ENCODE measurements at places on chromosomes 16 and 17. TPM values are rescaled to one million over a fixed set of nuclear protein-coding genes. Genes with fewer than 3 reads are reported as not detected.

- peak; percentile 75 for DNase-seq
Observed at GRCh38 chr17:51461578-51462004, 201.2 kb downstream of the UTP18 start.

DNA sequence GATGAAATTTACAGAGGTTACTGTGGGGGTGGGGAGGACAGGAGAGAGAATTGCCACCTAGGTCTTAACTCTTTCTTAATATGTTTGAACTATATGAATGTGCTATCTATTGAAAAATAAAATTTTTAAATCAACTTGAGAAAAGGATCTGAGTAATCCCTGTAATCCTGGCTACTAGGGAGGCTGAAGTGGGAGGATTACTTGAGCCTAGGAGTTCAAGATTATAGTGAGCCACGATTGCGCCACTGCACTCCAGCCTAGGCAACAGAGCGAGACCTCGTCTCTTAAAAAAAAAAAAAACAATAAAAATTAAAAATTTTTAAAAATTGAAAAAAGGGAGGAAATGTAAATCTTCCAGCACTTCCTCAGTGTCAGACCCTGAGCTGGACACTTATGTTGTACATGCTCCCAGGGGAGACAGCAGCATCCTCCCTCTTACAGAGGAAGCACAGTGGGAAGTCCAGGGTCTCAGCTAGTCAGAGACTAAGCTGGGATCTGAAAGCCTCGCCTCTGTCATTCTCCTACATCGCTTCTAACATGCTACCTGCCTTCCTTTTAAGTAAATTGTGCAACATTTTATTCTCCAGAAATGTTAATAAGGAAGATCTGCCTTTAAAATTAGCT lies 21.9 kb downstream of the PMM2 start:
- no peak for DNase-seq

DNA sequence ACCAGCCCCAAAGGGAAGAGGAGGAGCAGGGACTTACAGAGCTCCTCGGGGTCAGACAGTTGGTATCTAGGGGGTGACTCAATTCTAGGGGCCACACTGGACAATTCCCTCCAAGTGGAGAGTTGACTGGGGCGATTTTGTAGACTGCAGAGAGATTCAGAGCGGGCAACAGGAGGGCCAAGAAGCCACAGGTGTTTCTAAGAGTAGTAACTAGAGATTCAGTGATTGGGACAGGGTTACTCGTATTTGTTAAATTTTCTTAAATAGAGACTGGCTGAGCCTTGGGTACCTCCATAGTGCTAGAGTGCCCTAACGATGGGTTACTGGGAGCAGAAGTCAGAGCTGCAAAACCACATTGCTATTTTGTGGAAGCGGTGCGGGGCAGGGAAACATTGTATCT lies 3.3 kb upstream of the INPP5K start:
- no peak for DNase-seq

- no peak for DNase-seq
Observed at GRCh38 chr17:68325961-68326360, 34.7 kb downstream of the ARSG start.

DNA sequence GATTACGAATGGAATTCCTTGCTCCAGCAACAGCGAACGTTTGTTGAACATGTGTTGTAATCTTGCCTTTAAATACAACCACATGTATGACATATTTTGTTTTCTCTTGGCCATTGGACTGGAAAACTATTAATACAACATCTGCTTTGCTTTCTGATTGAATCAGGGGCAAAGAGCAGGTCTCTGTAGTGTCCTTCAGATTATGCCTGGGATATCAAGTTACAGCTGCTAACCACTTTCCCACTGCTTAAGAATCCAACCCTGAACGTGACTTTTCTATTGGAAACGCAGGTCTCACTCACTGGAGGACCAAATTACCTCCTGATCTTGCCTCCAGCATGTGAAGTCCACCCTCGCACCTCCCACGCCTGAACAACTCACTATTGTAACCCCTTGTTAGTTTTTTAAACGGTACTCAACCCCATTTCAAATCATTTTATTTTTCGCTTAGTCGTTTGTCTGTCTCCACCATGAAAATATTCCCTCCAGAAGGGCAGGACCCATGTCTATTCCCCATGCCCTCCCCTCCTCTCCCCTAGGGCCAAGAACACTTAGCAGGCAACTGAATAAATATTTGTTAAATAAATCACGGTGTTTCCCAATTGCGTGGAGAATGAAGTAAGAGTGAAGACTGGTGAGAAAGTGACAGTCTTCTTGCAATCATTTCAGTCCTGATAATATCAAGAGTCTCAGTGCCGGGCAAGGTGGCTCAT lies 57.4 kb upstream of the MRTFB start:
- DNase-seq, result no peak

Gene SLC2A4
- 1.2 TPM for total RNA-seq

Gene ENO3
- total RNA-seq, result 4.8 TPM

Gene KRT16
- 1.5 TPM for total RNA-seq

Gene CCL23
- not detected for total RNA-seq

GRCh38 chr17:82655523-82655922 lies 7.3 kb upstream of the WDR45B start:
- DNase-seq, result no peak

GRCh38 chr17:16040710-16041251 lies 41.2 kb downstream of the TTC19 start:
- no peak for DNase-seq

DNA sequence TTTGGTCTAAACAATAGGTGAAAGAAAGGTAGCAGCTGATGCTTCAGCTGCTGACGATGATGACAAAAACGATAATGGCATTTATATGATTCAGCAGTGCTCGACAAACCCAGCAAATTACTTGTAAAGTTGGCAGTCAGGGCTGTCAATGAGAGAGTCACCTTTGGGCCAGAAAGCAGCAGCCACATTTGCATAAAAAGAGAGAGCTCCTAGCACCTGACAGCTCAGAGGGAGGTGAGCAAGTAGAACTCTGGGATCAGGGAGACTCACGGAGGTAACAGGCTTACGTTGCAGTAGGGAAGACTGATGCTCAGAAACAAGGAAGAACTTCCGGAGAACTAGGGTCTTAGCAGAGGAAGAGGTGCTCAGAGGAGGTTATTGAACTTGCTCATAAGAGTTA lies 291.9 kb upstream of the ZFHX3 start:
- no peak for DNase-seq

GRCh38 chr17:46009681-46010596 lies 10.9 kb downstream of the STH start:
- DNase-seq, result no peak

Gene COX6A2
- not detected for total RNA-seq

DNA sequence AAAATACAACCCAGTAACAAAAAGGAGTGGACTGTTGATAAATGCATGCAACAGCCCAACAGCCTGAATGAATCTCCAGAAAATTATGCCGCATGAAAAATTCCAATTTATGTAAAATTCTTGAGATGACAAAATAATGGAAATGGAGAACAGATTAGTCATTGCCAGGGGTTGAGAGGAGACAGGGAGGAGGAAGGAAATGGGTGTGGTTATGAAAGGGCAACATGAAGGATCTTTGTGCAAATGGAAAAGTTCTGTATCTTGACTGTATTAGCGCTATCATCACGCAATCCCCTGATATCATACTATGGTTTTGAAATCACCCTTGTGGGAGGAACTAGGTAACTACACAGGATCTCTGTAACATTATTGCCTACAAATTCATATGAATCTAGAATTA lies 1058.3 kb upstream of the RBFOX1 start:
- no peak for DNase-seq

DNA sequence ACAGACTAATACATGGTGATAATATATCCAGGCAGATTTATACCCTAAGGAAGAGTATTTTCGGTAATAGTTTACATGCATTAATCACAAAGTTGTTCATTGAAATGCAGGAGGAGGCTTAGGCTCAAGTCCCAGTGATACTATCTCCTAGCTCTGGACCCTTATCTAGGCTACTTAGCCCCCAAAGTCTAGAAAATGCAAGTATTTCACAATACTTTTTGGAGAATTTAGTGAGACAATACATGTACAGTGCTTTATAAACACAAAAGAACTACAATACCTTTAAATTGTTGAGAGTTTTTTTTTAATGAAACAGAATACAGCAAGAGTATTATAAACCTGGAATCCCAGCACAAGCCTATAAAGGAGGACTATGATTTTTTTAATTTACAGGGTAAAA lies 473.9 kb downstream of the HS3ST3B1 start:
- DNase-seq, result no peak

Gene HSPB9
- not detected for total RNA-seq

DNA sequence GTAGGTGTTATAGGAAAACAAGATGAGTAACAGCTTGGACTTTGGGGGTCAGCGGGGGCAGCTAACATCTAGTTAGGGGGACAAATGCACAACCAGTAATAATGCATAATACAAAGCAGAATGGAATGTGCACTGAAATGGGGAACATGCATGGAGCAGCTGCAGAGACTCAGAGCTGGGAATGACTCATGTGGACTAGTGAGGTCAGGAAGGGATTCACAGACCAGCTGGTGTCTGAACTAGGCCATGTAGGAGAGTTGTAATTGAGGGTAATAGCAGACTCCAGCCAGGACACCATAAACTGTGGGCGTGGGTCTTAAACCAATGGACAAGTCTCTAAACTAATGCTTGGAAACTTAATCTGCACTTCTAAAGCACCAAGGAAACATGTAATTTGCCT lies 176.8 kb upstream of the ASIC2 start:
- no peak for DNase-seq

DNA sequence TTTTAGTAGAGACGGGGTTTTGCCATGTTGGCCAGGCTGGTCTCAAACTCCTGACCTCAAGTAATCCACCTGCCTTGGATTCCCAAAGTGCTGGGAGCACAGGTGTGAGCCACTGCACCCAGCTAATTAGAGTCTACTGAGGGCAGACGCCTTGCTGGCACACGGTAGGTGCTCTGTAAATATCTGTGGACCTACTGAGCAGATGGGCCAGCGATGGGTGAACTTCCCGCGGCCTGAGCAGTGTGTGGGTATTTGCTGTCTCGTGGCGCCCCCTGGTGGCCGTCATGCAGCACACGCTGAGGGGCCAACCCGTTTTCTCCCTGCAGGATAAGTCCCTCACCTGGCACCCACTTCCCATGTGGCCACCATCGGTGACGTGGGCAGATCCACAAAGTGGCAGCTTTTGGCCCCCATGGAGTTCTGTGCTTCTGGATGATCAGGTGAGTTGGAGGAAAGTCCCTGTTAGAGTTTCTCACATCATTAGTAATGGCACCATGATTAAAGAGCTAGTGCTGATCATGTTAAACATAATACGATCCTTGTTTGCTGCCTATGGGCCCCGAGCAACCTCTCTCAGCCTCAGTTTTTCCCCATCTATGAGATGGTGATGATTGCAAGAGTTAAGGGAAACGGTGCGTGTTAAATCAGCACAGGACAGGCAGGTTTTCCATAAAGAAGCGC lies 40.7 kb downstream of the ZDHHC7 start:
- peak; percentile 83 for DNase-seq

Gene PEMT
- total RNA-seq, result 32.1 TPM

- DNase-seq, result no peak
Observed at GRCh38 chr17:33039874-33040273, 48.2 kb downstream of the SPACA3 start.

DNA sequence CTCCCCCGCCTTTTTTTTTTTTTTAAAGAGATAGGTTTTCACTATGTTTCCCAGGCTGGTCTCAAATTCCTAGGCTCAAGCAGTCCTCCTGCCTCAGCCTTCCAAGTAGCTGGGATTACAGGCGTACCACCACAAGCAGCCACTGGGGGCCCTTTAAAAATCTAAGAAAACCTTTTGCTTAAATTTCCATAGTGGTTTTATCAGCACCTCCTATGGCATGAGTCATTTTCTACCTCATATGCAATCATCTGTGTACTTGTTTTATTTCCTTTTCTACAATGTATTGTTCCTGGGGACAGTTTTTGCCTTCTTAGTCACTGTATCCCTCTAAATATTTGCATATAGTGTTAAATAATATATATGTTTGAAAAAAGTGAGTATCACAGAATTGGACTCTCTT lies 29.2 kb downstream of the GNA13 start:
- no peak for DNase-seq

Gene ODAD4
- 4.5 TPM for total RNA-seq

DNA sequence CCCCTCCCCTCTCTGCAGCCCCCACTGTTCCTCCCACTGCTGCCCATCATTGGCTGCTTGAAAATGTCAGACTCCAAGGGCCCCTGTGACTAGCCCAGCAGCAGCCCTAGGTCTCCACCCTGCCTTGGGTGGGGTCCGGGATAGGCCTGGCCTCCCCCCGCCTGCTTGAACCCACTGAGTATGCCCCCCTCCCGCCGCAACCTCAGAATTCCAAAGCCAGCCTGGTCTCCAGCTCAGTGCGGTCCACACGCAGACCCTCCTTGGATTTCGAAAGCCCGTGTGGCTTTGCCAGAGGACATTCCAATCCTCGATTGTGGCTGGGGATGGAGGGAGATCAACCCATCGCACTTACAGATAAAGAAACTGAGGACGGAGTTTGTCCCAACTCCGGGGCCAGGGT lies 6.4 kb downstream of the DPEP1 start:
- DNase-seq, result no peak

Gene B4GALNT2
- total RNA-seq, result 0.60 TPM

GRCh38 chr17:29143894-29144293 lies 36.3 kb downstream of the MYO18A start:
- DNase-seq, result no peak

DNA sequence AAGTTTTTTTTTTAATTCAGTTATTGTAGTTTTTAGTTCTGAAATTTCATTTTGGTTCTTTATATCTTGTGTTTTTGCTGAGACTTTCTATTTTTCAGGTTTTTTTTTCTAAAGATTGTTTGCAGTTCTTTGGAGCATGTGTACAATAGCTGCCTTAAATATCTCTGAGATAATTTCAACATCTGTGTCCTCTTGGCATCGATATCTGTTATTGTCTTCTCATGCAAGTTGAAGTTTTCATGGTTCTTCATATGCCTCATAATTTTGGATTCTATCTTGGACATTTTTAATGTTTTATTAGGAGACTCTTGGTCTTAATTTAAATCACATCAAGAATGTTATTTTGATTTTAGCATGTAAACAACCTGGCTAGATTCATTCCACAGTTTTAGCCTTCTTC lies 22.8 kb downstream of the COX11 start:
- no peak for DNase-seq

GRCh38 chr16:81612351-81613163 lies 166.5 kb upstream of the PLCG2 start:
- no peak for DNase-seq

Gene TMC7
- total RNA-seq, result 1.4 TPM

DNA sequence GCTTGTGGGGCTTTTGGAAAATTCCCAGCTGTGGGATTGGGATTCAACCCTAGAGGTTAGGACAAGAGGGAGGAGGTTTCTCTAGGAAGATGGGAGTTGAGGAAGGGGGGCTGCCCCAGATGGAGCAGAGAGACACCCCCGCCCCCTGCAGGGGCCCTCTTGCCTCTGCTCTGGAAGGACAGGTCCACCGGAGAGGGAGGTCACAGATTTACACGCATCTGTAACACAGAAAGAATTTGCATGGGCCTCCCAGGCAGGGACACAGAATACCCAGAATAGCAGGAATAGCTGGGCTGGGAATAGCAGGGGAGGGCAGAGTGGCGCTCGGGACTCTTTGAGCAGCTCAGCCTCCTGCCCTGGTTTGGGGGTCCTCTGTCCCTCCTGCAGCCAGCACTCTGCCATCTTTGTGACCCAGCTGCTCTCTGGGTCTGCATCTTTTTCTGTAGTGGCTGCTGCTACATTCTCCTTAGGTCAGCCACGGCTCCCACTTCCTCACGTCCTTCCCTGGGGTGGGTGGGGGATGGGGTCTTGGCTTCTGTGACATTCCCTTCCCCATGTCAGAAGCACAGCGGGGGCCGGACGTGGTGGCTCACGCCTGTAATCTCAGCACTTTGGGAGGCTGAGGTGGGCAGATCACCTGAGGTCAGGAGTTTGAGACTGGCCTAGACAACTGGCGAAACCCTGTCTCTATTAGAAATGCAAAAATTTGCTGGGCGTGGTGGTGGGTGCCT lies 33.9 kb upstream of the PLLP start:
- peak; percentile 42 for DNase-seq

GRCh38 chr17:58059141-58059540 lies 24.1 kb upstream of the DYNLL2 start:
- DNase-seq, result no peak
